ENCODE measurements at places on chromosomes 16 and 17. TPM values are rescaled to one million over a fixed set of nuclear protein-coding genes. Genes with fewer than 3 reads are reported as not detected.

The DUSP14 gene
- 22.4 TPM for total RNA-seq

The CCDC78 gene
- total RNA-seq, result 0.16 TPM

The CX3CL1 gene
- 8.7 TPM for total RNA-seq

The MYOCD gene
- total RNA-seq, result 82.1 TPM

The NOG gene
- not detected for total RNA-seq

DNA sequence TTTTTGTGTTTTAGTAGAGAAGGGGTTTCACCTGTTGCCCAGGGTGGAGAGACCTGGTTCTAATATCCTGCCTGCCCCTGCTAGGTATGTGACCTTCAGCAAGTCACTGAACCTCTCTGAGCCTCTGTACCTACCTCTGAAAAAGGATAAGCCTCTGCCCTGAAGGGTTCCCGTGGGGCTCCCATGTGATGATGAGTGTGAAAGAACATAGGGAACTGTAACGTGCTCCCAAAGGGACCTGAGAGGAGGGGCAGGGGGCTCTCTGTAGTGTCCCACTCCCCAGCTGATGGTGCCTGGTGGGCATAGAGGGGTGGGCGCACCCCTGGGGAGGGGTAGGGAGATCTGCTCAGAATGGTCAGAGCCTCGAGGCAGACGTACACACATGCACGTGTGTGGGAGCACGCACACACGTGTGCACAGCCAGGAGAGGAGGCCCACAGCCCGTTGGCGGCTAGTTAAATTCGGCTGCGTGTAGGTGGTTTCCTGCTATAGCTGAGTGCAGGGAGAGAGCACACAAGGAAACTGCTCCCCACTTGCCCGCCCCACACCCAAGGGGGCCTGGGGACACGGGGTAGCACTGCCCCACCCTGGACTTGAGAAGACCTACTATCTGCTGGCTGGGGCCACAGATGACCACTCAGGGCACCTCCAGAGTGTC, 6.7 kb downstream of the KCNH4 start:
- no peak for DNase-seq

- peak; percentile 85 for DNase-seq
Measured at GRCh38 chr17:68509141-68510057, 2.8 kb upstream of the PRKAR1A start.

- no peak for DNase-seq
Measured at GRCh38 chr16:57788252-57788841, 13.9 kb downstream of the KIFC3 start.

DNA sequence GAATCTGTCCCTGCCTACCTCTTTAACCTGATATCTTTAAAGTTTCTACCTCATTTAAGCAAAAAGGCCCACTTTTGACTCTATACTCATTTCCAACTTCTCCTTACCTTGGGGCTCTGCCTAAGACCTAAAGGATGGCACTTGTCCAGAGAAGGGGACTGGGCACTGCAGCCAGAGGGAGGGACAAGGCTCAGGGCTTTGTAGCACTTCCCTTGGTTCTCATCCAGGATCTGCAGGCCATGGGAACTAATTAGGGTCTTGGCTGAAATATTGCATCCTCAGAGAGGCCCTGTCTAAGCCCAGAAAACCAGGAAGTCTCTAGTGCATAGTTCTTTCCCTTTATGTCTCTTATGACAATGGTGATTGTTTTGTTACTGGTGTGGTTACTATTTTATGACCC, 37.3 kb downstream of the IRX5 start:
- no peak for DNase-seq

DNA sequence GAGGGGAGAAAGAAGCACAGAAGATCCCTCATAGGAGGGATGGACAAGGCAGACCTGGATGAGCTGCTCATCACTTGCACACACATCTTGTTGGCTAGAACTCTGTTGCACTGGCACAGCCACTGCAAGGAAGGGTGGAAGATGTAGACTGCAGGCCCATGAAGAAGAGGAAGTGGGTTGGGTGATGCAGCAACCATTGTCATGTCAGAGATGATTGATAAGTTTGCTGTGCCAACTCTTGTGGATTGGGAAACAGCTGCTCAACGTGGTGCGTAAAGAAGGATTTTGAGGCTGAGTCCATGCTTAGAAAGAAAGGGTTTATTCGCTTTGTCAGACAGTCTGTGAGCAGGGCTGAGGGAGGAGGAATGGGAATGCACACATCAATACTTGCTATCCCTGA, 161.4 kb upstream of the MPHOSPH6 start:
- DNase-seq, result no peak

DNA sequence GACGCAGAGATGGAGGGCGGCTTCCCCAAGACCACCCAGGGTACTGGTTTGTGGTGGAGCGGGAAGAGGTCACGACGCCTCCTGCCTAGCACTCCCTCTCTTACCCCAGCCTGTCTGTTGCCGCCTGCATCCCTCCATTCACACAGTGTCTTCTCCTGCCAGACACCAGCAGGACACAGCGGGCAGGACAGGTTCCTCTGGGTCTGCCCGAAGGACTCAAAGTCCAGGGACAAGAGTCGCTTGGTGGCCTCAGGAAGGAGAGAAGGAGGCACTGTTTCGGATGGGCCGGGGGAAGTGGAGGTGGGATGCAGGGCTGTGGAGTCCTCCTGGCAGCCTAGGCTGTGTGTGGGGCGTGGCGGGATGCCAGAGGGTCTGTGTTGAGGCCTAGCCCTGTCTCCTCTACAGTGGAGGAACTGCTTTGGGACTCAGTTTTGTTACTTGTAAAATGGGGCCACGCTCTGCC, 19.6 kb upstream of the TNS4 start:
- DNase-seq, result peak; percentile 41

GRCh38 chr16:57640185-57640584, 11.8 kb downstream of the ADGRG1 start:
- DNase-seq, result no peak

GRCh38 chr17:28912281-28912937, 9.5 kb upstream of the DHRS13 start:
- DNase-seq, result no peak

DNA sequence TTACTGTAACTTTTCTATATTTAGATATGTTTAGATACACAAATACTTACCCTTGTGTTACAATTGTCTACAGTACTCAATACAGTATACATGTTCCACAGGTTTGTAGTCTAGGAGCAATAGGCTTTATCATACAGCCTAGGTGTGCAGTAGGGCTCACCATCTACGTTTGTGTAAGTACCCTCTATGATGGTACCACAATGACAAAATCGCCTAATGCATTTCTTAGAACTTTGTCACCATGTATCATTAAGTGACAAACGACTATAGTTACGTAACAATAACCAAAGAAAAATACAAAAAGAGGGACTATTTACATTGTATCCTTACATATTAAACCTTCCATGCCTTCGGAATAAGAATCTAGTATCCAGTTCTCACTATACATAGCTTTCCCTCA, 8.0 kb downstream of the STAT5B start:
- no peak for DNase-seq

- no peak for DNase-seq
Measured at GRCh38 chr17:17824119-17824782, 12.5 kb downstream of the SREBF1 start.

- DNase-seq, result no peak
Measured at GRCh38 chr16:77744141-77744540, 21.8 kb downstream of the NUDT7 start.

DNA sequence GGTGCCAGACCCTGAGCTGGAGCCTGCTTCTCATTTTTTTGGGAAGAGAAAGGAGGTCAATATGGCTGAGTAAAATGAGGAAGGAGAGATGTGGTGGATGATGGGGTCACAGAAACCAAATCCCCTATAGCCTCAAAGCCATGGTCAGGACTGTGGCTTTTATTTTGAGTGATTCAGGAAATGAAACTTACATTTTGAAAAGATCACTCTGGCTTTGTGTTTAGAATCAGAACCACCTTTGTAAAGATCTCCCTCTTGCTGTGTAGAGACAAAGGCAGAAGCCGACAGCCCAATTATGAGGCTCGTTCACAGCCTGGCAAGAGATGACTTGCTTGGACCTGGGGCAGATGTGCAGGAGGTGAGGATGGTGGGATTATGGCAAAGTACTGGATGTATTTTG, 121.6 kb upstream of the ANKFN1 start:
- no peak for DNase-seq

- no peak for DNase-seq
Measured at GRCh38 chr16:13883276-13883675, 36.7 kb upstream of the ERCC4 start.

DNA sequence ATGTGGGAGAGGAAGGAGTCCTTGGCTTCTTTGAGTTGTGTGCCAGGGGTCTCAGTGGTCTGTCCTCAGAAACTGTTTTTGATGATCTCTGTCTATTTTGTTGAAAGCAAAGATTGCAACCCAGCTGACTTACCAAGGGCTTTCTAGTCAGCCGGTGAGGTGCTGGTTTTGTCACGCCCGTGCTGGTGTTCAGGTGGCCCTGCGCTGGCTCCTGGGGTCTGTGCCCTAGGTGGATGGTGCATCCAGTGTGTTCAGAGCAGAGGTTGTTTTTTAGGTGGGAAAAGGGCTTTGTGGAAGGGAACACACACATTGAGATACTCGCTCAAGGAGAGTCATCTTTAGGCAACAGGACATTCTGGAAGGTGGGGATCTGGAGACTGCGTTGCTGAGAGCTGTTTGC, 51.0 kb downstream of the BANP start:
- peak; percentile 27 for DNase-seq

- no peak for DNase-seq
Measured at GRCh38 chr17:81153340-81153803, 11.9 kb upstream of the PVALEF start.

DNA sequence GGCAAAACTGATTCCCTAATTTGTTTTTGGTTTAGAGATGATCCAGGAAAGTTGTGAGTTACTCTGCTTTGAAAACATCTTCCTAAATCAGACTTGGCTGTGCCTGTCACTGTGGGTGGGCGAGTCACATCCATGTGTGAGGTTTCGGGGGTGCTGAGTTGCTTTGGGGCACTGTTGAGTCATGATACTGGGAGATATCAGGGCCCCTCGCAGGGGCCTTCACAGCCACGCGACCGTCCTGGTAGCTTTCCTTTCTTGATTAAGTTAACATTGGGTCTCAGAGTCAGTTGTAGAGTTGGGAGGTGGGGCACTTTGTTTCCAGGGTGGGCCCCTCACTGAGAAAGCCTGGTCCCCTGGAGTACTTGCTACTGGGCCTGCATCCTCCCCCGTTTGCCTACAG, 58.3 kb upstream of the LGALS9 start:
- DNase-seq, result no peak
